Esophagus squamous epithelium (tissue), 5 donors: ENCODE measurements at places on chromosomes 11 and 22.

GRCh38 chr22:32005453-32005852 lies 37.6 kb upstream of the SLC5A1 start:
- no peak for DNase-seq

DNA sequence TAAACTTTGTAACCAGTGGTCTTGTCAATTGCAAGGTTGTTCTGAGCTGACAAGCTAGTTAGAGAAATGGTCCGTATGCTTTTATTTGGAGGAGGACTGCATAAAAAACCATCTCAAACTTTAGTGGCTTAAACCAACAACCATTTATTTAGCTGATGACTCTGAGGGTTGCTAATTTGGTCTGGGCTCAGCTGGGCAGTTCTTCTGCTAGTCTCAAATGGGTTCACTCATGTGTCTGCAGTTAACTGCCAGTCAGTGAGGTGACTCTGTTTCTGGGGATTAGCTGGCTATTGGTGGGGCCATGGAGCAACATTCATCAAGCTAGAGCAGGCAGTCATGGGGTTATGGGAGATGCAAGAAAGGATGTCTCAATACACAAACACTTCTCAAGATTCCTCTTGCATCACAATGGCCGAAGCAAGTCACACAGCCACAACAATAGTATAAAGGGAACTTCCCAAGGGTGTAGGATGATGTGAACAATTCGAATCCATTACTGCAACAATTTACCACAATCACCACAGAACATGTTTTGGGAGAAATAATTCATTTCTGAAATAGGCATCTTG lies 521.9 kb downstream of the INSC start:
- DNase-seq = no peak

DNA sequence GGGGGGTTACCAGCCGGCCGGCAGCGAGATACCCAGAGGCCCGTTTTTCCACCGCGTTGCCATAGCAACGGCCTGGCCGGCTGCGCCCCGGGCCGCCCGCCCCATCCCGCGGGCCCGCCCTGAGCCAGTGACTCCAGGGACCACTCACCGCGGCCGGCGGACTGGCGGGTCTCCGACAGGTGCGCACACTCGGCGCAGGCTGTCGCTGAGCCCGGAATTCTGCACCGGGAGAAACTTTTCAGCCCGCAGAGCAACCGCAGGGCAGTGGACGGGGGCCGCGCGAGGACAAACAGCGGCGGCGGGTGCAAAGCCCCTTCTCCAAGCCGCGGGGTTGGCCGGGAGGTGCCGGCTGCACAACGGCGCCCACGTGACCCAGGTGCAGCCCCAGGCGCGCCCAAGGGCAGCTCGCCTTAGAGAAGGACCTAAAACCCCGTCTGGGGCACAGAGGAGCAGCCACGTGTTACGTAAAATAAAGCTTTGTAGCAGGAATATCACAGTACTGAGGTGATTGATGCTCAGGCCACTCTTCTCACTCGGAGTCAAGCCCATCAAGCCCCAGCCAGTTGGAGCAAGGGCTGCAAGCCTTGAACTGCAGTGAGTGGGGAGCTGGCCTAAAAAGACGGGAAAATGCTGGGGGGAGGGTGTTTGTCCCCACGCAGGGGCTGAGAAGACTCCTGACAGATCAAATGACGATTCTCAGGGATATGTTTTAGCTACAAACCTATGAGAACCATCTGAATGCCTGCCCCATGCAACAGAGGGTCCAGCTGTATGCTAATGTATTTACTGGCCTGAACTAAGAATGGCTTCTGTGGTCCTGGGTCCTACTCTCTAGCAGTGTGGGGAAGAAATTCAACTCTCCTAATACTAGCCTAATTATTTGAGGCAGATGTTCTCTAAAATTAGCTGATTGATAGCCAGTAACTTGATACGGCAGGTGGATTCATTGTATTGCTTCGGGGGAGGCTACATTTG lies at the start of gene STK33:
TSS of gene STK33 (minus strand) at position 294 of the 975 bp plus-strand sequence. CDS start 119,323 bp downstream, outside the sequence.
- no peak for DNase-seq

DNA sequence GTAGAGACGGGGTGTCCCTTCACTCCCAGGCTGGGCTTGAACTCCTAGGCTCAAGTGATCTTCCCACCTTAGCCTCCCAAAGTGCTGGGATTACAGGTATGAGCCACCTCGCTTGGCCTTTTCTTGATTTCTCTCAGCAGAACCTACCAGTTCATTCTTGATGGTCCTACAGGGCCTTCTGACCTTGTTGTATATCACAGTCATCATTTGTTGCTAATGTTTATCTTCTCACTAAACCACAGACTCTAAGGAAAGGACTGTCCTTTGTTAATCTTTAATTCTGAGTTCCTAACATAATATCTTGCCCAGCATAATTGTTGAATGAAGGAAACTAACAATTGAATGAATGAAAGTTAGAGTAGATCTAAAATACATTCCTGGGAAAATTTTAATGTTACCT lies 22.0 kb upstream of the ZC3H12C start:
- no peak for DNase-seq

- DNase-seq = no peak
These were observed 26.6 kb upstream of the CASP4 start for GRCh38 chr11:104995001-104995408.

- DNase-seq = no peak
These were observed 8.1 kb upstream of the PDE2A start for GRCh38 chr11:72682238-72682857.

DNA sequence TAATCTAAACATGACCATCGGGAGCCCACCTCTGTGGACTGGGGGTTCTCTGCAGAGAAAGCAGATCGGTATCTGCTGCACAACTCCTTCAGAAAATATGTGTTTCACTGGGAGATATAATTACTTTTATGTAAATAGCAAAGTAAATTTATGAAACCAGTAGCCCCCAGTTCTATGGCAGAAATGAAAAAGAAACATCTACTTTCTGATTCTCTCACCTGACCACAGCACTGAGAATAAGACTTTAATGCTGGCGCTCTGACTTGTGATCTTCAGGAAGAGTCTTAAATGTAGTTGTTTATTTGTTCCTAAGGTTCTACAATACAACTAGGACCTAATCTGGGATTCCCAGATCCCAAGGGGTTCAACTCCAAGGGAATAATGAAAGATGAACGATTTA lies 518.0 kb downstream of the DLG2 start:
- no peak for DNase-seq

- DNase-seq = no peak
These were observed 39.8 kb upstream of the KCNJ11 start for GRCh38 chr11:17428261-17428660.

DNA sequence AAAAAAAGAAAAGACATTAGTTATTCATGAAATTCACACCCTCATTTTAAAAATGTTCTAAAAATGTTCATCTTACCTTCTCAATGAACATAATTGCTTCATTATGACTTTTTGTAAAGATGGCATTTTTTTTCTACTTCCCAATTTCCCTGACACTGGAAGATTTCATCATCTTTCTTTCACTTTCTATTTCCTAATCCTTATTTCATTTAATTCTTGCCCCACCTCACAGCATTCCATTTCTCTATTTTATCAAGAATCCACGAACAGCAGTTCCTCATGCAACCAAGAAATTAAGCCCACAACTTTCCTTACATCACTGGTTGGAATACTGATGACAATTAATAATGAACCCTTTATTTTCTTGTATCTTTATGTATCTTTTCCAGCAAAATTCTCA lies 1.9 kb downstream of the PATL1 start:
- no peak for DNase-seq

- DNase-seq = no peak
These were observed 2.9 kb upstream of the FBLN1 start for GRCh38 chr22:45499746-45500145.

- no peak for DNase-seq
These were observed 159.4 kb downstream of the CADM1 start for GRCh38 chr11:115344846-115345245.

GRCh38 chr11:116135891-116136290 lies 631.7 kb upstream of the CADM1 start:
- DNase-seq = no peak

DNA sequence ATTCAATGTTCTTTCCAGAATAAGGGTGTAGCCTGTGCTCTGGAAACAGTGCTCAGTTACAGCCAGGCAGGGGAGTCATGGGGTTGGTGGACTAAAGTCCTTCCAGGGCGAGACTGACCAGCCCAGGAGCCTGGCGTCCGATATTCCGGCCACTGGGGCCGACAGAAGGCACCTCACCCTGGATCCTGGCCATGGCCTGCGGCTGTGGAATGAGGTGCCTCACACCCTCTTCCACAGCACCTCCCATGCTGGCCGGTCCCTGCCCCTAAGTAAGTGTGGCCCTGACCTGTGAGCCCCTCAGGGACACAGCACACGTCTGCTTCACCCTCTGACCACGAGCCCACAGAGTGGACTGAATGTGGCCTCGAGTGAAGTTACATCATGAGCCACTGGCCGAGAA lies 50.5 kb downstream of the WNT7B start:
- DNase-seq = no peak

DNA sequence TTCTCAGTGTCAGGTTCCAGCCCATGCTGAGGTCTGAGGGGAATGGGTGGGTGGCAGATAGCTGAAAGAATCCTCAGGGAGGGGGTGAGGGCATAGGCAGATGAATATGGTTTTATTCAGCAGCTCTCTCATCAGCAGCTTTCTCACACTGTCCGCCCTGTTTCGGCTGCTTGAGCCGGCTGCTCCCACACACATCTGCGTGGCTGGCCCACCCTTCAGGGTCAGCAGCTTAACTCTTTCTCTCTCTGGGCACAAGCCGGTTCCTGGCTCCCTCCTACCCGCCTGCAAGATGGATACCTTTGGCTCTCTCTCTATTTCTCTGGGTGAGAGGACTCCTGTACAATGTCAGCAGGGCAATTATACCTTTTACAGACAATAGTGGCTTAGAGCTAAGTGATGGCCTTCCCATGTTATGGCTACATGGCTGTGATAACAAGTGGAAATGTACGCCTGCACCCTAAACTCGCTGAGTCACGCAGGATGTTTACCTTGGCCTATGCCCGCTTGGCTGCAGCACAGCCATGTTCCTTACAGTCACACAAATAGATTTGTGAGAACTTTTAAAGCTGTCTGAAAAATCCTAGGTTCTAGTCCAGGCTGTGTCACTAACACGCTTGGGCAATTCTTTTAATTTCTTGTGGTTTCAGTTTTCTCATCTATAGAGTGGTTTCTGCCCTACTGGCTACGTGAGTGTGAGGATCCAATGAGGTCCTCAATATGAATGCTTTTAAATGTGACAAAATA lies 4.1 kb downstream of the MMP20 start:
- no peak for DNase-seq

DNA sequence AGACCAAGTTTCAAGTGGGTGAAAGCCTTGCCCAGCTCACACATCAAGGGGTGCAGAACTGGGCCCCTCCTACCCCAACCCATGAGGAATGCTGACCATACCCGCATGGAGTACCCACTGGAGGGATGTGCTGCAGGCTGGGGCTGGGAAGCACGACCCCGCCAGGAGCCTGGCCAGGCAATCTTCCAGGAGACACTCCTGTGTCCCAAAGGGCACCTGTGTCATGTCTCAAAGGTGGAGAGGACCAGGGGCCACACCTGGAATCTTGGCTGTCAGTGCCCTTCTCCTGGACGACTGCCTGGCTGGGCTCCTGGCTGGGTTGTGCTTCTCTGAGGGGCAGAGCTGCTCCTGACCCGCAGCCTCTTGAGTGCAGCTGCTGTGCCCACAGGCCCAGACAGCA lies 6.7 kb downstream of the ARAP1 start:
- no peak for DNase-seq

- DNase-seq = no peak
These were observed 123.8 kb downstream of the RAB38 start for GRCh38 chr11:88051396-88051795.

DNA sequence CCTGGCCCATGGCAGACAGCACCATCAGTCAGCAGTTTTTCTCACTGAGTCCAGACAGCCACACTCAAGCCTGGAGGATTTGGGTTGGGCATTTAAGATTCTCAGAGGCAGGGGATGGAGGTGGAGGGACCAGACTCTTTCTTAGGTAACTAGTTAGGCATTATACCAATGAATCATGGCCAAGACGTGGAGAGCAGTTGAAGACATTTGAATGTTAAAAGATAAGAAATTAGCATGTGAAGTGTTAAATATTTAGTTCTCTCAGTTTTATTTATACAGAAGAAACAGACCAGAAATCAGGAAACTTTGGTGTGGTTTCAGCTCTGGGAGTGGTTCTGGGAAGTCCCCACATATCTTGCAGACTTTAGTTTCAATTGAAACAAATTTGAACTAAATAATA lies 9.9 kb downstream of the GTF2H1 start:
- no peak for DNase-seq

- DNase-seq = no peak
These were observed 11.5 kb upstream of the RAB39A start for GRCh38 chr11:107916671-107917241.

- no peak for DNase-seq
These were observed 2.6 kb downstream of the LAMTOR1 start for GRCh38 chr11:72100462-72100861.

DNA sequence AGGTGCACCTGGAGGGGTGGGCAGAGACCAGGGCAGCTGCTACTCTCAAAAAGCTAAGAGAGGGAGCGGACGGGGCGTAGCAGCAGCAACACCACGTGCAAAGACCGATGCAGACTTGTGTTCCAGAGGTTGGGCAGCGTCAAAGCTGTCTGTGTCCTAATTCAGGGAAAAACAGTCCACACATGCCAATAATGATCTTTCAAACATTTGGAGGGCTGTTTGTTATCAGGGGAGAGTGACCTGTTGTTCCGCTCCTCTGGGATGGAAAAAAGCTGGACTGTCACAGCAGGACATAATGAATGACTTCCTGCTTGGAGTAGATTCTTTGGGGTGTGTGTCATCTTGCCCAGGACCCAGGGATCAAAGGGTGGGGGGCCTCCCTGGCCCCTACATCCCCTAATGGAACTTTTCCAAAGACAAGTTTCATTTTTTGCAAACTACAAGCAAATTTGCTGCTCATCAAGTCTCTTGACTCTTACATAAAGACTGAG lies 6.2 kb upstream of the FBLN1 start:
- DNase-seq = no peak

DNA sequence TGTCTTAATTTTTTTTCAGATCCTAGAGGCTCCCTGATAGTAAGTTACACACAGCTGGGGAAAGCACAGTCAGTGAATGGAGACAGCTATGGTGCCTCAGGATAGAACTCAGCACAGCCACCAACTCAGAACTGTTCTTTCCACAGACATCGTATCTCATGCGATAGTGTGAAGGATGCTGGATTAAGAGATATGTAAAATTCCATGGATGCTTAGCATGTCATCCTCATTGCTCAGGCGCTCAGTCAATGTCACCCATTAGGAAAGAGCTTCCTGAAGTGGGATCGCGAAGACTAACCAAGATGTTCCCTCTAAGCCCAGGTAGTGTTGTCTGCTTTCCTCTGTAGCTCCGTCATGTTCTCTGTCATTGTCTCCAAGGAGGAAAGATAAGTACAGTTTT lies 1000.4 kb downstream of the OPCML start:
- no peak for DNase-seq

GRCh38 chr11:16738947-16739815 lies 734 bp downstream of the C11orf58 start:
- DNase-seq = no peak
